ENCODE measurements at places on chromosomes 6 and 20.

DNA sequence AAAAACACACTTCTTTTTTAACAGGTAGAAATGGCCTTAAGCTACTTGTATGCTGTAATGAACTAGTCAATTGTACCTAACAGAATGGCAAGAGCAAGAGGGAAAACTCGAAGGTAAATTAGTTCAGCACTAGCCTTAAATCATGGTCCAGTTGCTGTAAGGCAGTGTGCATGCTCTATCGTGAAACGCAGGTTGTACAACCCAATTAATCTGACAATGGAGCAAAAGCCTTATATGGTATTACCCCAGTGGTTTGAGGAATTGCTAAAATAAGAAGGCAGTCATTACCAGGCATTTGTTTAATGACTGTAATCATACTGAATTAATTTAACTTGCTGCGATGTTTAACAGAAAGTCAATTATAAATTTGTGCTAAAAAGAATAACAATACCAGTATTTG, 69.3 kb upstream of the SOX4 start:
- DNase-seq = no peak

GRCh38 chr6:13709689-13710551, 1.7 kb downstream of the RANBP9 start:
- no peak for DNase-seq

DNA sequence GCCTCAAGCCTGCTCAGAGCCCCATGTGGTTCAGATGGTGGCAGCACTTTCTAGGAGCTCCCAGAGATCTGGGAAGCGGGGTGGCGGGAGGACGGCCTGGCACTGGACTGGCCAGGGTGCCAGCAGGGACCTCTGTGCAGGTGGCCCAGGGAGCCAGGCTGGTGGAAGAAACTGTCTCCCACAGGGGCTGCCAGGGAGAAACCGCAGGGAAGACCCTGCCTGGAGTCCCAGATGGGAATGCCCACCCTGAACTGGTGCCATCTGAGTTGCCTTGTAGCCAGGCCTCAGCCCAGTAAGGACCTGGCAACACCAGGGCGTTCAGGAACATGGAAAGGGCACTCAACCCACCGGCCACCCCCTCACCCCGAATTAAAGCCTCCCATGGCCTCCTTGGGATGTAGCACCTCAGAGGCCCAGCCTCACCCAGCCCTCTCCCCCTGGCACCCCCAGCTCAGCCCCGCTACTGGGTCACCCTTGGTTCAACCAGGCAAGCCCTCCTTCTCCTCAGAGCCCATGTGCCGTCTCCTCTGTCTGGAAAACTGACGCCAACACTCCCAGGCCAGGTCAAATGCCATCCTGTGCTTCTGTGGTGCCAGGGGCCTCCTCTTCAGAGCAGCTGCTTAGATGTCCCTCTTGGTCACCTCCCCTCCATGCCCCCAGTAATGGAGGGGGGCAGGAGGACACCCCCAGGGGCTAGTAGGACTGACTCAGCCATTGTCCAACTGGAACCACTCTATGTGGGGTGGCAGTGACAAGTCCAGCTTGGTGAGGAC, 5.9 kb upstream of the C20orf144 start:
- peak; percentile 0 for DNase-seq

- DNase-seq = no peak
Observed at GRCh38 chr6:110217266-110217665, 37.0 kb downstream of the CDC40 start.

DNA sequence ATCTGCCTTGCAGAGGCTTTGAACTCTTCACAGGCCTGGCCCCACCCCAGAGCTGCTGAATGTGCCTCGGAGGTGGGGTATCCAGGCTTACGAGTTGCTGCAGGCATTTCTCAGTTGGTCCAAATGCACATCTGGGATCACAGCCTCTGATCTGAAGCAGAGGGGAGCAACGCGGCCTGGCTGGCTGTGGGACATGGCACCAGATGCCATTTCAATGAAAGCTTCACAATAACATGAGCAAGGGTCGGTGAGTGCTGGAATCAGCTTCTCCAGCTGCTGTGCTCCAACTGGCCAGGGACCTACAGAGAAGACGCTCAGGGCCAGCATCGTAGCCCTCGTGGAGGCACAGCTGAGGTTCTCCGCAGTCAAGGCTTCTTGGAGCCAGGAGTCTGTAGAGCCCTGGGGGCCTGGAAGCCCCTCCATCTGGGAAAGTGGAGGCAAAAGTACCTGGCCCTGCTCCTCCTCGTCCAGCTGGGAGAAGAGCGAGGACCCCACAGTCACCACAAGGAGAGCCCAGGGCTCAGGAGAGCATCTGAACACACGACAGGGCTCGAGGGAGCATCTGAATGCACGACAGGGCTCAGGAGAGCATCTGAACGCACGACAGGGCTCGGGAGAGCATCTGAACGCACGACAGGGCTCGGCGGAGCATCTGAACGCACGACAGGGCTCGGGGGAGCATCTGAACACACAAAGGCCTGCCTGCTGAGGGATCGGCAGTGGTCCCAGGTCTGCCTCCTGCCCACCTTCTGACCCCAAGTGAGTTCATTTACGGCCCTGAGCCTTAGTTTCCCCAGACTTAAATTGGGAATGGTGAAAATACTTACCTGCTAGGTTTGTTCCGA, 165.2 kb downstream of the DLL1 start:
- DNase-seq = no peak

GRCh38 chr20:4230651-4231050, 215.3 kb upstream of the RNF24 start:
- DNase-seq = no peak

DNA sequence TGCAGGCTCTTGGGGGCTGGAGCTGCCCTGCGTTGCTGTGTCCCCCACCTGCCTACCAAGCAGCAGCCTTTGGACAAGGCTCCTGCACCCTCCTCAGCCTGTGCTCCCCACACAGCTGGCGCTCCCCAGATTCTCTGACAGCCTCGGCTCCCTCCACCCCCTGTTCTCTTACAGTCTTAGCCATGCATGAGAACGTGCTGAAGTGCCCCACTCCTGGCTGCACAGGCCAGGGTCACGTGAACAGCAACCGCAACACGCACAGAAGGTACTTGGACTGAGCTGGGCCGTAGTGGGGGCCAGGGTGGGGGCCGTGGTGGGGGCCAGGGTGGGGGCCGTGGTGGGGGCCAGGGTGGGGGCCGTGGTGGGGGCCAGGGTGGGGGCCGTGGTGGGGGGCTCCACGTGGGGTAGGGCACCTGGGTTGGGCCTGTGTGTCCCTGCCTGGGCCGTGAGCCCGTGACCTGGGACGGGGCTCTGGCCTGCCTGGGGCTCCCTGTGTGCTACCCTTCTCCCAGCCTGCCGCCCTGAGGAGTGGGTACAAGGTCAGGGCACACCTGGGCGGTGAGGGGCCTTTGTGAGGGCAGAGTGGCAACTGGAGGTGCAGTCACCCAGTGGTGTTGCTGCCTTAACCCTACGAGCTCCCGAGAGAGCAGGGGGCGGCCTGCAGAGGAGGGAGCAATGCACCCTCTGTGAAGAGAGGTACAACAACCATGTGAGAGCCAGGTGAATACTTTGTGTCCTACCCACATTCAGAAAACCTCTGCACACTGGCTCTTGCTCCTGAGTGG, 43.5 kb upstream of the PCMTD2 start:
- no peak for DNase-seq

DNA sequence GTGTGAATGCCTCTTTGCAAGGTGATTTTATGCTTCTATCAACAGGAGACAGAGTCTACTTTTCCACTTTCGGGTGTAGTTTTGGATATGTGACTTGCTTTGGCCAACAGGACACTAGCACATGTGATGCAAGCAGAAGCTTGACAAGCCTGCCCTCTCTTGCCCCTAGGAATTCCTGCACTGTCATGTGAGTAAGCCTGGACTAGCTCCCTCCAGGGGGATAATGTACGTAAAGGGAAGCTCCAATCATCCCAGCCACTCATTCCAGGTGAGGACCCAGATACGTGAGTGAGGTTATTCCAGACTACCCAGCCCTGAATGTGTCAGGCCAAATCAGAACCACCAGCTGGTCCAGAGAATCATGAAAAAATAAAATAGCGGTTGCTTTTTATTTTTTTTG, 33.3 kb downstream of the BEND3 start:
- no peak for DNase-seq

GRCh38 chr6:2534406-2535042, 216.2 kb downstream of the MYLK4 start:
- DNase-seq = no peak

DNA sequence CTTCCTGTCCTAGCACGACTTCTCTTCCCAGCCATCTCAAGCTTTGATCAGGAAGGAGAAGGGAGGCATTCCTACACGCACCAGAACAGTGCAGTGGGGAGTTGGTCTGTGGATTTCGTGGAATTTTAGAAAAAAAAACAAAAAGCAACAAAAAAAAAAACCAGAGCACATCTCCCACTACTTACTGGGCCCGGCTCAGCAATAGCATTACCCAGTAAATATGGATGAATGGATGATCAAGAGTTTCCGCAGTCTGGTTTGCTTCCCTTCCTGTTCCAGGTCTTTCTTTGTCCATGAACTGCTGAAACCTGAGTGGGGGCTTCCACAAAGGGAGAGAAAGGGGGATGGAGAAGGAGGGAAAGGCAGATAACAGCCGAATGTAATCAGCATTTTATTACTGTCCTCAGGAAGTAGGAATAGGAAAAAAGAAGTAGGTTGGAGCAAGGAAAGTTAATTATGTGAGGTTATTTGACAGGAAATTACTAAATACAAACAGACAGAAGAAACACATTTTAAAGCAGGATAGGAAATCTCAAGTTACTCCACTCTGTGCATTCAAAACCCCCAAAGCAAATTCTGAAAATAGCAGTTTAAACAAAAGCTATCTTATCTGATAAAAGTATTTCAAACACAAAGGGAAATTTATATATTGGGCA, 349.0 kb downstream of the PRL start:
- DNase-seq = no peak

- no peak for DNase-seq
Observed at GRCh38 chr20:19397666-19398065, 185.2 kb downstream of the SLC24A3 start.

GRCh38 chr20:58619077-58619863, 31.8 kb upstream of the STX16 start:
- DNase-seq = no peak

DNA sequence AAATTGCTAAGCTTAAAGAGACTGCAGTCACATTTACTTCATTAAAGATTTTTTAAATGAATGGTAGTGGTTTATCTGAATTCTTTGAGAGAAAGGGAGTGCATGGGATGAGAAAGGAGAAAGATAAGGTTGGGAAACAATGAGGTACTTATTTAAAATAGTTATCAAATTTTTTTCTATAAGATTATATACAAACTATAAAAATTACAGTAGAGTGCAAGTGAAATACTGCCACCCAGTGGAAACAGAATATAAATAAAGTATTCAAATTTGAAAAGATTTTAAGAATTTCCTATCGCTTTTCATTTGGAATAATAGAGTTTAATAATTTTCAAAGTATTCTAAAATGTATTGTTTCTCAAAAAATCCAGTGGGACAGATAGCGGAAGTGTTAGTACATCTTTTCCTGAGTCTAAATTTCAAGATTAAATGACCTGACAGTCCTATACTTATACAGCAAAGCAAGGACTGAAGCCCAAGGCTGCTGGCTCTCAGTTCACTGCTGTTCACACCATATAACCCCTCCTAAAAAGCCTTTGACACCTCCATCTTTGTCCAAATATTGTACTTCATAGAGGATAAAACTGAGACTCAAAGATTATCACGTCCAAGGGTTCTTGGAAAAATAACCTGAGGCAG, 31.1 kb downstream of the EPM2A start:
- no peak for DNase-seq

- no peak for DNase-seq
Observed at GRCh38 chr20:31906001-31906400, 35.6 kb downstream of the TTLL9 start.

DNA sequence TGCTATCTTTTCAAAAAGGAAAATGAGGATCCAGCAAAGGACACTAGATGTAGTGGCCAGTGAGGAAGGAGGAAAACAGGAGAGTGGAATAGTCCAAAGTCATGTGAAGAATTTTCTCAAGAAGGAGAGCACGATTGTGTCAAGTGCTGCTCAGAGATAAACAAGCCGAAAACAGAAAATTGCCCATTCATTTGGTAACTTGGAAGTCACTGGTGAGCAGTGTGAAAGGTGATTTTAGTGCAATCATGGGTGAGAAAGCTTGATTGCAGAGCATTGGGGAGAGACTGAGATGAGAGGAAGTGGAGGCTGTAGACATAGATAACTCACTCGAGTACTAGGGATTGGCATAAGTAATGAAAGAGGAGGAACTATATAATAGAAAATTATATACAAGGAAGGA, 26.0 kb upstream of the PRDM1 start:
- no peak for DNase-seq

- DNase-seq = no peak
Observed at GRCh38 chr20:31638816-31639215, 1.1 kb downstream of the COX4I2 start.

DNA sequence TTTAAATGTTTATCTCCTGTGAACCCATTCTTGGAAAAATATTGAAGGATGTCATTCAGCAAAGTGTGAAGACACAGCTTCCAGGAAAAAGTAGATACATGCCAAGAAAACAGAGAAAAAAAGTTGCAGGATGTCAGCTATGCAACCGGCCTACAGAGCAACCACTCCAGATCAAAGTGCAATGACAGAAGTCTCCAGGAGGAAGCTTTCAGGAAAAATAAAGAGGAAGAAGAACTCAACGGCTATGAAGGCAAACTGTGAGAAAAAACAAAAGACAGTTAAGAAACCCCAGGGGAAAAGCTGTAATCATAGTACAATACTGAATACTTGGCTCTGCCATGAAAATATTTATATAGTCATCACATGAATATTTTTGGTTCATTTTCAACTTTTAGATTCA, 30.6 kb downstream of the REPS1 start:
- DNase-seq = no peak

DNA sequence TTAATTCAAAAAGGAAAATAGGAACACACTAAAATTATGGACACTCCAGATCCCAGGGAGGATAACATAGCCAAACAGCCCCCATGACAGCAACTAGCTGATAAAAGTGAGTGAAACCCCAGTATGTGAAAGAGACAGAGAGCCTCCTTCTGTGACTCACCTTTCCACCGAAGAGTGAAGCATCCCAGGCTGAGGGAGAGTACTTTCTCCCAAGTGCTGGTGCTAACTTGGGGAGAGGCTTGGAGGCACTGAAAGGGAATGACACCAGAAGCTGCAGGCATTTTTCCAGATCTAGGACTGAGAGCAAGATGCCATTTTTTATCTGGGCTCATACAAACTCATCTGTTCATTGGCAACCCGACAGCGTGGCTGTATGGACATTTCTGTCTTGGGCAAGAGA, 339.8 kb downstream of the HTR1B start:
- DNase-seq = no peak

DNA sequence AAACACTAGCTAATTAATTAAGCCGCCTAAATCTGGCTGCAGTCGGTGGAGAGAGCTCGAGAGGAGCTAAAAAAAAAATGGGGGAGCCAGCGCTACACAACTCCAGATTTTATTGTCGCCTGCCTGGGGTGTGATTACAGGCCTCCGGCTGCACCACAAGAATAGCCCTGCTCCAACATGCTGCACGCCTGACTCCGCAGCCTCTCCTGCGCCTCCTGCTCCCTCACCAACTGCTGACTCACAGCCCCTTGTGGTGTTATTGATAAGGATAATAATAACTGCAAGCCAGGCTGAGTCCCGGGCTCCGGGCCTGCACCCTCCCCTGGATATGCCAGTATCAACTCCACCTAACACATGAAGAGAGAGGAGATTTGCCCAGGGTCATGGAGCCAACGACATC, 16.8 kb downstream of the SIRPA start:
- no peak for DNase-seq

GRCh38 chr6:146498309-146498708, 45.3 kb upstream of the RAB32 start:
- no peak for DNase-seq
